Cardiac atrium fibroblast (primary cell): ENCODE measurements at places on chromosomes 4 and X. TPM values are rescaled to one million over a fixed set of nuclear protein-coding genes. Genes with fewer than 3 reads are reported as not detected.

IL2 gene
- total RNA-seq: not detected in 2 replicates

CPZ gene
- total RNA-seq: 6.5 and 6.9 TPM in 2 replicates

TSPAN7 gene
- 0.18 and 1.5 TPM in 2 replicates for total RNA-seq

TRIM61 gene
- total RNA-seq: 2.6 and 2.7 TPM in 2 replicates

MAGEA11 gene
- total RNA-seq: not detected in 2 replicates

SRPK3 gene
- 0.72 TPM in 1 of 2 replicates, not detected in the other for total RNA-seq

PNMA6A gene
- total RNA-seq: 0.16 and 0.54 TPM in 2 replicates

GAGE12E gene
- not detected in 2 replicates for total RNA-seq

USP17L5 gene
- total RNA-seq: not detected in 2 replicates

RPL10 gene
- total RNA-seq: 8,491 and 9,302 TPM in 2 replicates

PTPN13 gene
- 8.1 and 9.9 TPM in 2 replicates for total RNA-seq

SEPTIN6 gene
- total RNA-seq: 22.8 and 25.6 TPM in 2 replicates

HTRA3 gene
- total RNA-seq: 14.6 and 20.6 TPM in 2 replicates

UCHL1 gene
- total RNA-seq: 464 and 711 TPM in 2 replicates

HTT gene
- total RNA-seq: 11.0 and 32.7 TPM in 2 replicates

PARM1 gene
- total RNA-seq: 4.3 and 6.0 TPM in 2 replicates

HNRNPH2 gene
- total RNA-seq: 43.3 and 44.4 TPM in 2 replicates

ZGRF1 gene
- 1.3 and 3.2 TPM in 2 replicates for total RNA-seq

KLHL34 gene
- total RNA-seq: not detected in 2 replicates

KLB gene
- not detected in 2 replicates for total RNA-seq

SPINK2 gene
- total RNA-seq: not detected in 2 replicates

TCEAL6 gene
- total RNA-seq: not detected in 2 replicates

FRMD7 gene
- not detected in 2 replicates for total RNA-seq

SLC30A9 gene
- 37.2 and 54.3 TPM in 2 replicates for total RNA-seq

KLHL8 gene
- 4.4 and 5.4 TPM in 2 replicates for total RNA-seq

AWAT2 gene
- not detected in 2 replicates for total RNA-seq

FAM47C gene
- total RNA-seq: not detected in 2 replicates

TMEM144 gene
- 1.4 and 7.5 TPM in 2 replicates for total RNA-seq

TMEM150C gene
- 0.54 and 6.5 TPM in 2 replicates for total RNA-seq

HS3ST1 gene
- total RNA-seq: 1.5 and 1.8 TPM in 2 replicates

ASMT gene
- total RNA-seq: not detected in 2 replicates

TCEAL2 gene
- not detected in 2 replicates for total RNA-seq
